AML-193 (cell line): ENCODE measurements at places on chromosomes 4 and X.

- DNase-seq, result no peak
Measured at GRCh38 chr4:8200302-8200975, 1.3 kb downstream of the SH3TC1 start.

GRCh38 chrX:131366407-131366806 lies 77.3 kb upstream of the IGSF1 start:
- DNase-seq, result no peak

GRCh38 chr4:111849746-111850284 lies 295.4 kb upstream of the FAM241A start:
- no peak for DNase-seq

DNA sequence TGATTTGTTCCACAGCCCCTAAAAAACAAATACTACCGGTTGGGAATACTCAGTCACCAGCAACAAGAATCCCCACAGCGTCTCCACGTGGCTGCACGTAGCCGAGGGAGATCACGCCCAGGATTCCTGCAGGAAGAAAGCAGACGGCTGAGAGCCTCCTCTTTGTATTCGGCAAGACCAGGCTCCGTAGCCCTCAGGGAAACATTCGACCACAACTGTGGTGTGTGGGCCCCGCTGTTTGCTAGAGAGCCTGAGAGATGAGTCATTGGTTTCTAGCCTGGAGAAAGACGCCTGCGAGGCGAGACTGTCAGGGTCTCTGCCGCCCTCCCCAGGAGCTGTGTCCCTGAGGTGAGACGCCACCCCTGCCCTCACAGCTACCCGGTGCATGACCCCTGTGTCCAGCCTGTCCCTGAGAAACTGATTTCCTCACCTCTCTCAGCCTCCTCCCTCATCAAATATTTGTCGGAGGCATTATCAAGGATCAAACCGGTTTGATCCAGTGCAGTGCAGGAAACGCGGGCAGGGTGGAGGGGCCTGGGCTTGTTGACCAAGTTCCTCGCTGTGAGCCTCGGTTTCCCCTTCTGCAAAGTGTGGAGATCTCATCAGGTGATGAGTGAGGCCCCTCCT lies 4.7 kb upstream of the S100P start:
- peak; percentile 37 for DNase-seq
